ENCODE measurements at places on chromosomes 6 and 20.

- no peak for DNase-seq
These were observed 5.9 kb downstream of the ECI2 start for GRCh38 chr6:4129446-4129845.

DNA sequence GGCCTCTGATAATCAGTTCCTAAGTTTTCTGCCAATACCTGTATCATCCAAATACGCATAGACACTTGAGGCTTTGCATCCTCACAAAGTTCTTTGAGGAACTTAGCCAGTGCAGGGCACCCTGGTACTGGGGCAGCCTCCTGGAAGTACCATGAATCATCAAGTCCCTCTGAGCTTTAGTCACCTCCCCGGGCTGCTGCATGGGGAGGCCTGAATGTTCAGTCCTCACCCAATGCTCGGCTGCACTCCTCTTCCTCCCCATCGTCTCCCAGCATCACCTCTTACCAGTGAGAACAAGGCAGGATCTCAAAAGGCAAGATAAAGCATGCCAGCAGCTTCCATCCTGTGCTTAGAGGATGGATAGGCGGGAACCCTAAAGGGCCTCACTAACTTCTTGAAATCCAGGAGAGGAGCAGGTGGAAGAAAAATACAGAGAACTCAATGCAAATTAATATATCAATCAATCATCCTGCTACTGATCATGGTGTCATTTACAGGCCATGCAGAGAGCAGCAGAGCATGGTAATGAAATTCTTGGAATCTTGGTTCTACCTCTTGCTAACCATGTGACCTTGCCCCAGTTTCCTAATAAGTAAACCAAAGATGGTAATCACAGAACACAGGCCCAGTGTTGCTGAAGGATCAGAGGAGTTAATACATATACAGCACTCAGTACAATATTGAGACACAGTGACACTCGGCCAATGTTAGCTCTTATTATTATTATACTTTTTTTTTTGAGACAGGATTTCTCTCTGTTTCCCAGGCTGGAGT lies 4.7 kb upstream of the CCN6 start:
- DNase-seq = no peak

DNA sequence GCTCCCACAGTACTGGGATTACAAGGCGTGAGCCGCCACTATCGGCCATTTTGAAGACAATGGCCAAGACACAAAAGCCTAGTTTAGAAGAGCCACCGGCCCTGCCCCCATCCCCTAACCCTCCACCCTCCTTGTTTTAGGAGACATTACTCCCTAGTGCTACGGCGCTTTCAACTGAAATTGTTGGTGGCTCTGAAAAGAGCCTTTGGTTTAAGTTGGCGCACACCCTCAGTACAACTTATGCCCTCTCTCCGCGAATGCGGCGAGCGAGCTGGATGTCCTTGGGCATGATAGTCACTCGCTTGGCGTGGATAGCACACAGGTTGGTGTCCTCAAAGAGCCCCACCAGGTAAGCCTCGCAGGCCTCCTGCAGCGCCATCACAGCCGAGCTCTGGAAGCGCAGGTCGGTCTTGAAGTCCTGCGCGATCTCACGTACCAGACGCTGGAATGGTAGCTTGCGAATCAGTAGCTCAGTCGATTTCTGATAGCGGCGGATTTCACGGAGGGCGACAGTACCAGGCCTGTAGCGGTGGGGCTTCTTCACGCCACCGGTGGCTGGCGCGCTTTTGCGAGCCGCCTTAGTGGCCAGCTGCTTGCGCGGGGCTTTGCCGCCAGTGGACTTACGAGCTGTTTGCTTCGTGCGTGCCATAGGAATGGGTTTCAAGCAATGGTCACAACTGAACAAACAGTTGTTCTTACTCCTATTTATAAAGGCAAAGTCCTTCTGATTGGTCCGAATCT lies 114.9 kb upstream of the BTN3A2 start:
- DNase-seq = peak; percentile 54

DNA sequence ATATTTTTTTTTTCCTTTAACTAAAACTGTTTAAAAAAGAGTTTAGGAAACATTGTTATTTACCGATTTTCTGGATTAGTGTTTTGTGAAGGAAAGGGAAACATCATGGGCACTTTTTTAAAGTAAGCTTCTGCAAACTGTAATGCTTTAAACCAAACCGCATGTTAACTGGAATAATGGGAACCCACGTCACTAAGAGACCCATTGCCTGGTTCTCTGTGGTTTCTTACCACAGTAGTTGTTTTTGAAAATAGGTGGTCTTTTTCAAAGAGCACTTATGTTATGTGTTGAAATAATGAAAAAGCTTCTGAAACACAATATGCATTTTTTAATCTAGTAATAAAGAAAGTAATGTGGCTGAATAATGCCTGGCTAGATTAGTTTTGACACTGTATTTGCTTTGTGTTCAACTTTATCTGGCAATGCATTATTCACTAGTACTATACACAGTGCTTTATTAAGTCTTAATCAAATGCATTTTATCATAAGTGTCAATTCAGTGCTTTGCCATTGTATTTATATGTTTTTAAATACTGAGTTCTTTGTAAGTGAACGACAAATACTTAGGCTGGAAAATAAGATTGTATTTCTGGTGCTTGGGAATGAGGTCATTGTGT lies 754.1 kb upstream of the FLRT3 start:
- DNase-seq = no peak

- no peak for DNase-seq
These were observed 90.6 kb upstream of the MAP3K7 start for GRCh38 chr6:90677440-90677839.

DNA sequence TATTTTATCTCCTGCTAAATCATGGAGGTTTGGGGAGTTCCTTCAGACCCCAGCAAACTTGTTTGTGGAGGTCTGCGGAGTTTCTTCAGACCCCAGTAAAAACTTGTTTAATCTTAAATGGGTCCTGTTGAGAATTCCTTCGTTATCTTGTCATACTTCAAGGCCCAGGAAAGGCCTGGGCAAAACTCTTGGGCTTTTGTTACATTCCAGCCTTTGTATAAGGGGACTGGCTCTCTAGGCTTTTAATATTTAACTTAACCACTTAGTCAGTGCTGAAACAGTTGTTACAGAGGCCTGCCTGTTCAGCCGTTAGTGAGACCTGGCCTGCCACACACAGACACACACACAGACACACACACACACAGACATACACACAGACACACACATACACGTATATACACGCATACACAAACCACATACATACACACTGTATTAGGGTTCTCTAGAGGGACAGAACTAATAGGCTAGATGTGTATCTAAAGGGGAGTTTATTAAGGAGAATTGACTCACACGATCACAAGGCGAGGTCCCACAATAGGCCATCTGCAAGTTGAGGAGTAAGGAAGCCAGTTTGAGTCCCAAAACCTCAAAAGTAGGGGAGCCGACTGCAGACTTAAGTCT lies 21.3 kb upstream of the CST3 start:
- no peak for DNase-seq

DNA sequence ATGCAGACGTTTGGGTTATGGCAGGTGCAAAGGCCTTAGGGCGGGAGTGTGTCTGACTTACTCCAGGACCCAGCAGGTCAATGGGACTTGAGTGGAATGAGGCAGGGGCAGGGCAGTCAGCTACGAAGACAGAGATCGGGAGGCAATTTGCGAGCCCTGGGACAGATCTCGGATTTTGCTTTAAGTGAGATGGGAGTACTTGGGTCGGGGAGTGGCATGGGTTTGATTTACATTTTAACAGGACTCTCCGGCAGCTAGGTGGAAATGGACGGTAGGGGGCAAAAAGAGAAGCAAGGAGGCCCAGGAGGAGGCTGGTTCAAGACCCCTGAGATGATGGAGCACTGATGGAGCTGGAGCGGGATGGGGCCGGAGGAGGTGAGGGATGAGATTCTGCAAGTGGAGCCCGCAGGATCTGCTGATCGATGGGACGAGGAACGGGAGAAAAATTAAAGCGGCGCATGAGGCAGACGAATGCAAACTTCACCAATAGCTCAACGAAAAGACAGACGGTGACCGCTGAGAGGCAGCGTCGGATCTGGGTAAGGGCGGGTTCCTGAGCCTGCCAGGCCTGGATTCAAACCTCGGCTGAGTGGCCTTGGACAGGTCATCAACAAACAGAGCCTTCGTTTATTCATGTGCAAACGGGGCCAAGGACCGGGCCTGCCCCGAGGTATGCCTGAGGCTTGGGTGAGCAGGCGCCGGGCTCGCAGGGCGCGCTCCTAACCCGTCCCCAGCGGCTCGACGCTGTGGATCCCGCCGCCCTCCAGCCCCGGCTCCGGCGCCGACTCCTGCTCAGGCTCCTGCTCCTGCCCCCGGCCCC lies 756 bp upstream of the RBCK1 start:
- DNase-seq = peak; percentile 72

DNA sequence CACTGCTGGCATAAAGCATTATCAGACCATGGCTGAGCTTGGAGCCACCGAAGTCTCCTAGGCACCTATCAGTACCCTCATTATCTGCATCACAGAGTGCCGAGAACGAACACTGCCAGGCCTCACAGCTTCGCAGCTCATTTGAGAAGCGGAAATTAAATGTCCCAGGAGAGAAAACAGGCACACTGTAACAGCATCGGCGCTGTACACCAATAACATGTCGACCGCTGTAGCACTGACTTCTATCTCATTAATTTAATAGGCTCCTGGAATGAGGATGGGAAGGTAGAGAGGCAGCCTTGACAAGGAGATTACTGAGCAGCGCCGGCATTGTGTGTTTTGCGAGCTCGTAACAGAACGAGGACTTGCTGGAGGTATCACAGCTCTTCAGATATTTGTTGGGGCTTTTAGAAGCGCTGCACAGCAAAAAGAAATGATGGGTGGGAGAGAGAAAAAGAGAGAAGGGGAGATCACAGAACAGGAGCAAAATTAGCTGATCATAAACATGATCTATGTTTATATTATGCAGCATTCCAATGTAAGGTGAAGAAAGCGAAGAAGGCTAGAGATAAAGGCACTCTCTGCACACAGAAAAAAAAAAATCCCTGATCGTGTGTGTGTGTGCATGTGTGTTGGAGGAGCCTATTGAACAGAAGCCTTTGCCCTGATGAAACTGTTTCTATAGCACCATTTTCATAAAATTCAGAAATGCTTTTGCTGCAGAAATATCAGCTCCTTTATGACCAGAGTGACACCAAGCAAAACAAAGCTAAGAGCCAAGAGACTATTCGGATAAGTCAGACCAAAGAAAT lies 29.2 kb downstream of the ID4 start:
- DNase-seq = no peak

GRCh38 chr6:143745166-143746133 lies 67.7 kb downstream of the PHACTR2 start:
- no peak for DNase-seq

DNA sequence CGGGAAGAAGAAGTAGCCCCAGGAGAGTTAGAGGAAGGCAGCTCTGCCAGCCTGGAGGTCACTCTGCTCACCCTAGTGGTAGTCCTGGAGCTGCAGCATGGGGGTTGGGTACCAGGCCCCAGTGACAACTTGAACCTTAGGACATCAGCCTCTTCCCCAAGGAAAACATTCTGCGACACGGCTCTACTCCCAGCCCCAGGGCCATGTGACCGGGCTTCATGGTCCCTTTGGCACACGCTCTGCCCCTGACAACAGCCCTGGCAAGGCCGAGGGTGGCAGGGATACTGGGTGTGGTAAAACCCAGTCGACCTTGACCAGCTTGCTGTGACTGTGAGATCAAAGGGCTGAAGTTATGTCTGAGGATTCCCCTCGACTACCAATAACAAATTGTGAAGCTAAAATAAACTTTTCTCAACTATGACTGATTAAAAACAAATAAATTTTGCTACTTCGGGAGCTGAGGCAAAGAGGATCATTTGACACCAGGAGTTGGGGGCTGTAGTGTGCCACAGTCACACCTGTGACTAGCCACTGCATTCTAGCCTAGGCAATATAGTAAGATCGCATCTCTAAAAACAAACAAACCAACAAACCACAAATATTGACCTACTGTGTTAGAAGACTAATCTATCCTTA lies 24.4 kb upstream of the ARID1B start:
- no peak for DNase-seq

- DNase-seq = no peak
These were observed 99.3 kb downstream of the TTLL2 start for GRCh38 chr6:167424060-167424673.

DNA sequence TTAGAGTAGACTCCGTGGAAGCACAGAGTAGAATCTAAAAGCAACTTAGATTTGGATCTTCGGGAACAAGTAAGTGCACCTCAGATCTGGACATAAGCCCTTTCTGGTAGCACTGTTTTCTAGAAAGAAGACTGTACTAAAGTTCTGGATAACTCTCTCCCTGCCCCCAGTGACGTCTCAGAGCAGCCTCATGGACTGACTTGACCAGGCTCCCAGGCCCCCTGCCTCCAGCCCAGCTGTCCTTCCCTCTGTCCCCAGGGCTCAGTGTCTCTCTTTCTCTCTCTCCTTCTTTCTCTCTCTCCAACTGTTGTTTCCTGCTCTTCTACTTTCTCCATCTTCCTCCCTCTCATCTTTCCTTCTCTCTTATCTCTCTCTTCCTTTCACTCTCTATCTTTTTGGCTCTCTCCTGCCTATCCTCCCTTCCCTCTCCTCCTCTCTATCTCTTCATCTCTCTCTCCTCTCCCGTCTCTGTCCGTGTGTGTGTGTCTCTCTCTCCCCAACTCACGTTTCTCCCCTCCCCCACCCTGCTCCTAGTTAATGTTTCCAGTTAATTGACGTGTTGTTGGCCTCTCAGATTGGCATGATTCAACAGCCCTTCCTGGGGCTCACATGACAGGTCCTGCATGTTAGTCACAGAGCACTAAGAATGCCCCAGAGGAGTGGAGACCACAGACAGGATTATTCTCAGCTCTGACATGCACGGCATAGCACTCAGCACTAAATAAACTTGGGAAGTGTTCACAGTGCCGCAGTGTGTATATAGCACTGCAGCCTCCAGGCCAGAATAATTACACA lies 180.4 kb upstream of the FOXQ1 start:
- DNase-seq = no peak

DNA sequence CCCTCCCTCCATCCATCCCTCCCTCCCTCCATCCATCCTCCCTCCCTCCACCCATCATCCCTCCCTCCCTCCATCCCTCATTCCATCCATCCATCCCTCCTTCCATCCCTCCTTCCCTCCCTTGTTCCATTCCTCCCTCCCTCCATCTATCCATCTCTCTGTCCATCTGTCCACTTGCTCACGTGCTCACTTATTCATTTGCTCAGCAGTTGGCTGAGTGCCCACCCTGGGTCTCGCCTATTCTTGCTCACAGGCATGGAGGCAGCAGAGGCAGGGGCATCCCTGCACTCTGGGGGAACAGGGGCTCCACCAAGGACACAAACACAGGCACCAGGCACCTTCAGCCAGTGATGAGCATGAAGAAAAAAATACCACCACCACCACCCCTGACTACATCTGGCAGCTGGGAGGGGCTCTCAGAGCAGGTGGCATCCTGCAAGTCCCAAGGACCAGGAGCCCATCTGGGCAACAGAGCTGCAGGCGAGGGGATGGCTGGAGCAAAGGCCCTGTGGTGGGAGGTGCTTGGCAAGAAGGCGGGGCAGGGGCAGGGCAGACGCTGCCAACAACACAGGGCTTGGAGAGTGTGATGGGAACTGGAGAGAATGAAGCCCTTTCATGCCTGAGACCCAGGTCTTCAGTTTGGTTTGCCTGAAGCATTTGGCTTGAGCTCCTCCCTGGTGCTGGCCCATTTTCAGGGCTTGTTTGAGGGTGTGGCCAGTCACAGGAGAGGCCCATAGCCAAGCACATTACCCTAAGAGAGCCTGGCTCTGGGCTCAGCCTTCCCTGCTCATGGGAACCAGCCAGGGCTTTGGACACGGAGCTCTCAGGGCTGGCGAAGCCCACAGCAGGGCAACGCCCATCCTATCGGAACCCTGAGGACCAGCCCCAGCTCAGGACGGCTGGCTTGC lies 40.2 kb upstream of the MRGBP start:
- DNase-seq = no peak

- no peak for DNase-seq
These were observed 42.0 kb downstream of the UQCC1 start for GRCh38 chr20:35369804-35370203.

All from stimulated activated naive CD4-positive, alpha-beta T cell treated with Interleukin-2 at 50 U/mL for 16 hours (primary cell).